ENCODE measurements at places on chromosomes 1 and 21.

- no peak for DNase-seq
These were observed 151.2 kb downstream of the OMA1 start for GRCh38 chr1:58395355-58395754.

DNA sequence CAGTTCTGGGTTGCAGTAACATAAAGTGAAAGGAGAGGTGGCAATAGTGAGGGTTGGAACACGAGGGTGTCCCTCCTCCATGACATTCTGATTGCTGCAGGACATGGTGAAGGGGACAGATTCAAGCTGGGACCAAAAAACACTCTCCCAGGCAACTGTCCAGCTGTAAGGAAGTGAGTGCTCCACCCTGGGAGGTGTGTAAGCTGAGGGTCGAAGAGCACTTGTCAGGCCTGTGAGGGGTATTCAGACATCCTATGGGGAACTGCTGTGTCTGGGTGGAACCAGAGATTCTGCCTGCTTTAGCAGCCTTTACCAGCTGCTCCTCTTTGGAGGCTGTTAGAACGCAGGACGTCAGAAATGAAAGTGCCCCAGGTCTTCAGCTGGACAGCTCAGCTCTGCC is 212.1 kb downstream of the TRABD2B start:
- DNase-seq = no peak

- no peak for DNase-seq
These were observed 55.1 kb upstream of the ZNF281 start for GRCh38 chr1:200464784-200465400.

DNA sequence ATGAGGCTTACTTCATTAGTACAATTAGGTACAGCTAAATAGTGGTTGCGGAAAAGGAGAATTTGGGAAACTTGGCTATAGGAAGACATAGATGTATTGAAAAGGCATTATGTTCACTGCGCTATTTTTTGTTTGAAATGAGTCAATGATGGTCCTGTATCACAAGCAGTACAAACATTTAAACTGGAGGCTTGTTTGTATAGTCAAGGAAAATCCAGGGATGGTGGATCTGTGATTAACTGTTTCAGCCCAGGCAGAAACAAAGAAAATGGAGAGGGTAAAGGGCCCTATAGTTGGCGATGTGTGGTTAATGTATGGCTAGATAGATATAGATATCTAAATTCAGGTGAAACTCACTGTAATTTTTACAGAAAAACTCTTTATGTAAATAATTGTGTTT is 79.9 kb downstream of the CLIC4 start:
- no peak for DNase-seq

GRCh38 chr1:1616045-1616790 is 918 bp downstream of the MIB2 start:
- DNase-seq = peak; percentile 22

GRCh38 chr1:202411422-202411821 is 62.9 kb downstream of the PPP1R12B start:
- no peak for DNase-seq

GRCh38 chr1:20487236-20487590 is 1.2 kb upstream of the CAMK2N1 start:
- DNase-seq = no peak

DNA sequence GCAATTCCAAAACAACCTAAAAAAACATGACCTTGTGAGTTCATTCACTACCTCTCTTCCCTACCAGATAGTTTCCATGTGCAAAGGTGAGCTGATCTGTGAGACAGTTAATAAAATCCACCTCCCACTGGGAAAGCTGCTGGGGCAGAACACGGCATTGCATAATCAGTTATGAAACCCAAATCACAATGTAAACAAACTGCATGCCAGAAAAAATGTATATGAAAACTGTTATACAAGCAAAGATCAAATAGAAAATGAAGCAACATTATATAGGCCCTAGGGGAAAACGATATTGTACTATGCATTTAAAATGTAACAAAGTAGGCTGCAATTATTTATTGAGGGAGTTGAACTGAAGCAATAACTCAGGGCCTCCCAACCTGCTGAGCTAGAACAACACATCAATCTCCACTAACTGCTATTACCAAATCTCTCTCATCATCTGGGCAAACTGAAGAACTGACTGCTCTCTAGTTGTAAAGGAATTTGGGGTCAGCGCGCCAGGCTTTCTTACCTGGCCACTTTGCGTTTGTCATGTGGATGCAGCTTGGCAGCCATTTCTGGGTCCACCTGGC is 31.0 kb downstream of the TRIT1 start:
- no peak for DNase-seq

DNA sequence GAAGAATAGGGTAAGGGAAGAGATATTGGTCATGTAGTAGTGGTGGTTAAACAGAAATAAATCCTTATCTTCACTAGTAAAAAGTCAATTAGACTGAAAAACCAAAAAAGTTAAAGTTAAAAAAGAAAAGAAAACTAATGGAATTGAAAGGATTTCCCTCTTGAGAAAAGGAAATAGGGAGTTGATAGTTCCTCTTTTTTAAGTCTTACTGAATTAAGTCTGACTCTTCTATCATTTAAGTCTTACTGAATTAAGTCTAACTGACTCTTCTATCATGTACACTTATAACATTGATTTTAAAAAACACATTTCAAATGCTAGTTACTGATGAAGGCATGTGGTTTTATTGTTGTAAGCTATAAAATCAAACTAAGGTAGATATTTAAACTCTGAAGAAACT is 49.5 kb upstream of the TENT5C start:
- peak; percentile 45 for DNase-seq

GRCh38 chr1:117161887-117162286 is 40.3 kb upstream of the TRIM45 start:
- no peak for DNase-seq

DNA sequence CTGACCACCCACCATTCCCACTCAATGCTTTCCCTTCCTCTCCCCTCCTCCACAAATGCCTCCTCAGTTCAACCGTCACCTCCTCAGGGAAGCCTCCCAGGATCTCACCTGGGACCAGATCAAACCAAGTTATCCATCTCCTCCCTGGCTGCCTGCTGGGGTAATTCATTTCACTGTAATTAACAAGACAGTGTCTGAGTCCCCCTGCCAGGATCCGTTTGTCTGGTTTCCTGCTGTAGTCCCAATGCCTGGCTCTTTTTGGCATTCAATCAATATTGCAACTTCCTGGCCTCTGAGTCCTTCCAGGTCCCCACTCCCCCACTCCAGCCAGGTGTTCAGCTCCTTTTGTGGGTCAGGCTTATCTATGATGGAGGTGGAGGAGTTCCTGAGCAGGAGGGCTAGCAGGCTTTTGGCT is 687.7 kb downstream of the PTPRU start:
- no peak for DNase-seq

DNA sequence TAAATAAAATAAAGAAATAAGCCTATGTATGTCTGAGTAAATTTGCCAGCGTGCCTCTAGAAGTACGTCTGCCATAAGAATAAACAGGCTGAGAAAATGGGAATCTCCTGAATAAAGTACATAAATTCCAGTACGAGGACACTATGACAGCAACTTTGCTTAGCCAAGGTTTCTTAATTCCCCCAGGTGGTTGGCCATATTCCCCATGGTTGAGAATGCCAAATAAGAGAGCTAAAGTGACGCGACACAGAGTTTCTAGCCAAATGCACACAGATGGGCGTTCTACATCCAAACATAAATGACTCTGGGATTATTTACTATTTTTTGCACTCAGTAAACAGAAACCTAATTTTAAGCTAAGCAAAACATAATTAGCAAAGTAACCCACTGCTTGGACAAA is 19.5 kb downstream of the KCNH1 start:
- no peak for DNase-seq

DNA sequence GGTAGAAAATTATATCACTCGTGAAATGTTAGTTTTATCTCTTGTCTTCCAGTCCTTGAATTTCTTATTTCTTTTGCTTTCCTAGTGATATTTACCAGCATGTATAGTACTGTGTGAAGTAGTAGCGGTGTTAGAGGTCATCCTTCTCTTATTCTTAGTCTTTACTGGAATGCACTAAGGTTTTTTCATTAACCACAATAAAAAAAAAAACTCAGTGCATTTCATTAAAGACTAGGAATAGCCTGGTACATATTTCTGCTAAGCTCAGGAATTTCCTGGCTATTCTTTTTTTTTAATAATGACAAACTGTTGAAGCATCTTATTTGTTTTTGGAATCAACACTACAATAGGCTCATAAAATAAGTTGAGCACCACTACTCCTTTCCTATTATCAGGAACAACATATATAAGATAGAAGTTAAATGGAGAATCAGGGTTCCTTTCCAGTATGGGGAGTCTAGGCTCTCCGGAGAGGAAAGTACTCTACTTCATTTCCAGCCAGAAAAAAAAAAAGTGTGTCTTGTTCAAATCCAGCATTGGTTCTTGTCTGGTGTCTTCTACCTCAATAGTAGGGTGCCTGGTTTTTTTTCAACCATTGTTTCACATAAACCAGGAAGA is 60.0 kb downstream of the TNFSF18 start:
- DNase-seq = no peak

DNA sequence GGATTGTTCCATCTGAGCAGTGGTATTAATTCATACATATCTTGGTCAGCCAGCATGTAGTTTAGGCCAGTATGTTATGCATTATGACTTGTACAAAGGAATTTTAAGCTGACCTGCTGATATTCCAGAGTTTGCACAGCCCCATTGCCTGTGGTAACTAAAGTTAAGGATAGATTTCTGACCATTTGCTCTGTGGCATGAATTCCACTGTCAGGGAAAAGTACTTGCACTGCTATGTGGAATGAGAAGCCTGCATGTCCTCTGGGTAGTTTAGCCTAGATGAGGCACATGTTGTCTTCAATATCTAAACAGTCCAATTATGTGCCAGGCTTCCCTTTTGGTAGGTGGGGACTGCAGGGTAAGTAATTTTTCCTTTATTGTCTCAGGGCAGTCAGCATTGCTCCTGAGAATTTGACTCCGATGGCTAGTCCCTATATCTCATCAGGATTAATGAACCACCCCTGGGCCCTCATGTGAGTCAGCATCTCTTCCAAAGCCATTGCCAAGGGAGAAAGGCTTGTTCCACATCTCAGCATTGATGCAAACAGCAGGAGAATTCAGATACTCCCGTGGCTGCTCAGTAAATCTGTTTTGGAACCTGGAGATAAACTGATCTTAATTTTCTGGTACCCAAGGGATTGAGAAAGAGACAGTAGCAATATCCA is 30.2 kb downstream of the NEK7 start:
- DNase-seq = no peak

GRCh38 chr1:106957795-106958194 is 98.7 kb upstream of the PRMT6 start:
- DNase-seq = no peak

- DNase-seq = no peak
These were observed 8.4 kb upstream of the NBPF11 start for GRCh38 chr1:148160343-148161052.

DNA sequence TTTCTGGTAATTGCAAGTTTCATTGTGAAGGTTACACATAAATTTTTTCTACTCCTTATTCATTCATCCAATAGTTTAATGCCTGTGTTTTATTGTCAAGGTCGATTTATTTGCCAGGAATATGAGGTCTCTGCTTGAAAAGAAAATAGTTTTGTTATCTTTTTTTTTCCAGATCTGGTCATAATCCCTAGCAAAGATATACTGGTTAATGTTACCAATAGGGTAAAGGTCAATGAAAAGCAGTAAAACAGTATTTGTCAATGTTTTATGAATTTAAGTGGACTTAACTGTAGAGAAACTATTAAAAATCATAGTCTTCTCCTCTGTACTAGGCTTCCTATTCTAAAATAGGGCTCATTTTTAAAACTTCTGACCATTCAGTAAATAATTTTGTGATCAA is 8.1 kb upstream of the FMO3 start:
- no peak for DNase-seq

DNA sequence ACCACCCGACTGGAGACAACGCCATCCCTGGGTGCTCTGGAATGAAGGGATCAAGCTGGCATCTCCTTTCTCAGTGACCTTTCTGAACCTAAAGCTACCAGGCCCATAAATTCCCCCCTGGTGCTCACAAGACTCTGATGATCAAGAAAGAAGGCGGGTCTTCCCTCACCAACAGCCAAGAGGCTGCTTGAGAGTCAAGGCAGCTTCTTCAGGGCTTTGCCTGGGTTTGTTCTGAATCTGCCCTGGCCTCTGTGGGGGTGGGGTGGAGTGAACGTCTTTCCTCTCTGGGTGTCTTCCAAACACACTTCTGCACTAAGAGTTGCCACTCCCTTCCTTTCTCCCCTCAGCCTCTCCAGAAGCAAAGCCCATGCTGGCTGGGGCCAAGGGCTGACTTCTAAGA is 36.1 kb downstream of the CD247 start:
- DNase-seq = no peak

GRCh38 chr1:54278941-54279422 is 79.0 kb downstream of the MRPL37 start:
- no peak for DNase-seq

DNA sequence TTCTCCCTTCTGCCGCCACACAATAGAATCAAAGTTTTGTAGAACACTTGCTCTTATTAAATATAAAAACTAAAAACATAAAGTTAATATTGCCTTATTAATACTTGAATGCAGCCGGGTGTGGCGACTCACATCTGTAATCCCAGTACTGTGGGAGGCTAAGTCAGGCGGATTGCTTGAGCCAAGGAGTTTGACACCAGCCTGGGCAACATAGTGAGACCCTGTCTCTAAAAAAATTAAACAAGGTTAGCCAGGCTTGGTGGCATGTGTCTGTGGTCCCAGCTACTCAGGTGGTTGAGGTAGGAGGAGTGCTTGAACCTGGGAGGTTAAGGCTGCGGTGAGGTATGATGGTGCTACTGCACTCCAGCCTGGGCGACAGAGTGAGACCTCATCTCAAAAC is 13.2 kb upstream of the HHAT start:
- DNase-seq = no peak

- DNase-seq = no peak
These were observed 18.5 kb downstream of the CD84 start for GRCh38 chr1:160560806-160561205.

GRCh38 chr21:35046880-35047229 is 2.2 kb downstream of the RUNX1 start:
- DNase-seq = peak; percentile 71

DNA sequence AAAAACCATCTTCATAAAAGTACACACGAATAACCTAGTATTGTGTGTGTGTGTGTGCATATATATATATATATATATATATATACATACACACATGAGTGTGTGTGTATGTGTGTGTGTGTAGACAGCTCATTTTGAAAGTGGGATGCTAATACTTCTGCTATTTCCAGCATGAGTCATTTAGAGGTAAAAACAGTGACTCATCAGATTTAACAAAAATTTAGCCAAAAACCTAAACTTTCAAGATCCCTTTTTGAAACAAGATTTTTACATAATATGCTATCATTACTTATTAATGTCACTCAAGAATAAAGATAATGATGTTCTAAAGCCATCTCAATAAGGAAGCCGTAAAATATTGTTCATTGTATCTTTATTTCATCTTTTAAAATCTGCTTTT is 35.6 kb upstream of the ADGRL4 start:
- peak; percentile 72 for DNase-seq

DNA sequence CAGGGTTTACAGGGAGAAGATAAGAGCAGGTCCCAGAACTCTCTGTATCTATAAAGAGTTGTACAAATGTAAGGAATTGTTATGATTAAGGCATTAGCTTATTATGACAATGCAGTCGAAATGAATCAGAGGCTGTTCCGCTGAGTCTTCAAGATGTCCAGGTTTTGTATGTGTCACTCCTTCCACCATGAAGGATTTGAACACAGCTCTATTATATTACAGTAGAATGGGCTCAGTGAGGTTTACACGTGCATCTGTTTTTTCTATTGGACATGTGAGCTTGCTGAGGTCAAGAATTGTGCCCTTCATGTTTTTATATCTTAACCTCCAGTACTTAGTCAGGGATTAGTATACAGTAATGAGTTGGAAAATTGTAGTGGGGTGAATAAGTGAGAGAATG is 86.3 kb downstream of the MPZL1 start:
- DNase-seq = no peak
